Suprapubic skin (tissue), 4 donors: ENCODE measurements at places on chromosomes 7 and 10. TPM values are rescaled to one million over a fixed set of nuclear protein-coding genes. Genes with fewer than 3 reads are reported as not detected.

DNA sequence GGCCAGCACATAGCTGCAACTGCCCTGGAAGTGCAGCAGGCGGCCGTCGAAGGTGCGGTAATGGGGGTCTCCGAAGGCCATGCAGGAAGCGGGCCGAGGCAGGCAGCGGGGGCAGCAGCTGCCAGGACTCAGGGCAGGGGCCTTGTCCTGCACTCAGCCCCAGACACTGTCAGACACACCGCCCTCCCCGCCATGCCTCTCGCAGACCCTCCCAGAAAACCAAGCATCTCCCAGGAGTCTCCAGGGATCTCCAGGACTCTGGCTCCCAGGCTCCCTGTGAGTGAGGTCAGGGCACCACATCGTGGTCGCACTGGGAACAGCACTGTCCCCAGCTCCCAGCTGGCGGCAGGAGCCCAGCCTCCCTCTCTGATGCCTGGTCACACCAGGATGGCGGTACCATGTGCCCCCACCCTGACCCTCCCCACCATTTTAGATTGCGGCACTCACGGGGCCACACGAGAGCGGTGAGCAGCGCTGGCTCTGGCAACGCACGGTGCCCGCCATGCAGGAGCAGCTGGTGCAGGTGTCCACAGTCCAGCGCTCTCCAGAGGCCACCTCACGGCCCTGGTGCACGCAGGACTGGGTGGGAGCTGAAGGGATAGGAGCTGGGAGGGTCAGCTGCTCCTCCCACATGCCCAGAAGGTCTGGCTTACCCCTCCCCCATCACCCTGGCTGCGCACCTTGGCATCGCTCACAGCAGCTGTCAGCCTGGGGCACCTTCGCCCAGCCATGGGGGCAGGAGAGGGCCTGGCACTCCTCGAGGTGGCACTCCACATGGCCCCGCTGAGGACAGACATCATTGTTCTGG lies 17.5 kb downstream of the ATP6V1F start:
- DNase-seq: no peak

DNA sequence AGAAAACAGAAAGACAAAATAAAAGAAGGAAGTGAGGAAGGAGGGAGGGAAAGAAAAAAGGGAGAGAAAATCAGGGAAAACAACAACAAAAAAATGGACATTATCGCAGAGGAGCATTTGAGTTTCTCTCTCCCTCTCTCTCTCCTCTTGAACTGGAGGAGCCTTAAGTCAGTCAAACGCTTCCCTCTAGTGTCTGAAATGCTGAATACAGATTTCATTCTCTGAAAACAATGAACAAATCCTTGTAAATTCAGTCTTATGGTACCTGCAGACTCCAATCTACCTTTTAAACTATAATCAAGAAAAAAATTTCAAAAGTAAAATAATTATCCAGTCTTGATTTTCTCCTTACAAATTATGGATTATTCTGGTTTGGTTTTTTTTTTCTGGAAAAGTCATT lies 89.2 kb upstream of the PFKP start:
- no peak for DNase-seq

- no peak for DNase-seq
Measured at GRCh38 chr10:20888620-20889330, 8.3 kb downstream of the NEBL start.

GRCh38 chr10:72948762-72949161 lies 5.8 kb downstream of the PLA2G12B start:
- DNase-seq: no peak

The EBLN1 gene
- not detected for total RNA-seq

The MMD2 gene
- total RNA-seq: not detected

DNA sequence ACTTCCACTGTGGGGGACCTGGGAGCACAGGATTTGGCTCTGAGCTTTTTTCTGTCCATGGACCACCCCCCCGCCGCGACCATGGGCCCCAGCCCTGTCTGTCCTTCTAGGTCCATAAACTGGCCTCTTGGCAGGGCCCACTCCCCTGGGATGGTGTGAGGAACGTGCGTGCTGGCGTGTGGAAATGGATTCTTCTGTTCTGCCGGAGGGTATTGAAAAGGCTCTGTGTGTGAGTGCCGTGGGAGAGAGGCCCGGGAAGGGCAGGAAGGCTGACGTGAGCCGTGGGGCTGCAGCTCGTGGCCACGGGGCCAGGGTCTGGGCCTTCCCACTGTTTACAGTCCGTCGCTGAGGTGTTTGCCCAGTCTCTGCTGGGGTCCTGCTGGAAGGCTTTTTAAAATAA lies 123.7 kb downstream of the GRK5 start:
- no peak for DNase-seq

The CCL24 gene
- not detected for total RNA-seq

The RNF32 gene
- total RNA-seq: not detected

GRCh38 chr10:114539623-114540022 lies 118.5 kb downstream of the ABLIM1 start:
- DNase-seq: no peak

The INHBA gene
- total RNA-seq: 1.2 TPM

GRCh38 chr7:137681657-137682562 lies 164.9 kb downstream of the DGKI start:
- DNase-seq: no peak

- no peak for DNase-seq
Measured at GRCh38 chr7:31791881-31792280, 104.9 kb downstream of the PPP1R17 start.

DNA sequence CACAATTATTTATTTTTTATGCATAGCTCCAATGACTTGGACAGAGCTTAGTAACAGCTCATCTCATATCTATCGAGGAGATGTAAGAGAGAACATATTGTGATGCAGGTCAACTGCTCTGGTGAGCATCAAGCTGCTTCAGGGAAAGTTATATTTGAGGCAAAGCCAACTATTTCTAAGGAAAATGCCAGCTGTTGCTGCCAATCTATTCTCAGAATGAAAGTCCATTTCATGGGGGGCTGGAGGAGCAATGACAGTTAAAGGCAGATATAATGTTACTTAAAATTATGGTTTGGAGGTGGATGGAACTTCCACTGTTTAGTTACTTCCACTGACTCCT lies 424.8 kb downstream of the KIF20B start:
- DNase-seq: no peak

DNA sequence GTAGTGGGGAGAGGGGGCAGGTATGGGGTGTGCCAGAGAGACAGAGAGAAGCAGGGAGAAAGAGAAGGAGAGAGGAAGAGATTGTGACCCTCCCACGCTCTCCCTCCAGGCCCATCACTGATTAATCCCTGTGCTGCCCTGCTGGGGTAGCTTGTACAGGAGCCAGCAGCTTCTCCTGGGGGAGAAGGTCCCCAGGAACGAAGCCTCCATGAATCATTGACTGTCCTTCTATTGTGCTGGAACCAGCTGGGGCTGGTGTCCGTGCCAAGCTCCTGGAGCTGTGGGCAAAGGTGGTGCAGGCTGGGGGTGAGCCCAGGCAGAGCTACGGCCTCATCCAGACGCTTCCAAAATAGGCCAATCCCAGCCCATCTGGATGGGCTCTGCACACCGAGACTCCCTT lies 20.9 kb downstream of the AQP1 start:
- no peak for DNase-seq

- DNase-seq: no peak
Measured at GRCh38 chr7:7435978-7436377, 99.7 kb downstream of the COL28A1 start.

DNA sequence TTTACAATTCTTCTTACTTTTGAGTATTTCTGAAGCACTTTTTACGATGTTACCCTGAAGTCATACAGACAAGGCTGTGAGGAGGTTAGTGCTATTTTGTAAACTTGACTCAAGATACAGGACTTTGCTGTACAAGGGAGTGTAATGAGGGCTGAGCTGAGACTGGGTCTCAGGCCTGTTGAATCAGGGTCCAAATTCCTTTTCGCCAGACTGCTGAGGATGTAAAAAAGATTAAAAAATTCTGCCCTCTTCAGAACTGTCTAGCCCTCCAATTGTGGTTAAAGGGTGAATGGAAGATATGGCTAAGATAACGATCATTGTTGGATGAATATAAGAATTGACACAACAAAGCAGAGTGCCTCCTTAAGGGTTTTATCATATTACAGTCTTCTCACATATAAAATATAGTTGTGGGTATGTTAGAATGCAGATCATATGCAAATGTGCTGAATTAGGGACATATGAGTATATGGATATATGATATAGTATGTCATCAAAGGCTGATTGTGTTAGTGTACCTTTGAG lies 165.4 kb downstream of the SUGCT start:
- DNase-seq: no peak

The ITGA8 gene
- total RNA-seq: 1.9 TPM

The AGAP9 gene
- 13.8 TPM for total RNA-seq

DNA sequence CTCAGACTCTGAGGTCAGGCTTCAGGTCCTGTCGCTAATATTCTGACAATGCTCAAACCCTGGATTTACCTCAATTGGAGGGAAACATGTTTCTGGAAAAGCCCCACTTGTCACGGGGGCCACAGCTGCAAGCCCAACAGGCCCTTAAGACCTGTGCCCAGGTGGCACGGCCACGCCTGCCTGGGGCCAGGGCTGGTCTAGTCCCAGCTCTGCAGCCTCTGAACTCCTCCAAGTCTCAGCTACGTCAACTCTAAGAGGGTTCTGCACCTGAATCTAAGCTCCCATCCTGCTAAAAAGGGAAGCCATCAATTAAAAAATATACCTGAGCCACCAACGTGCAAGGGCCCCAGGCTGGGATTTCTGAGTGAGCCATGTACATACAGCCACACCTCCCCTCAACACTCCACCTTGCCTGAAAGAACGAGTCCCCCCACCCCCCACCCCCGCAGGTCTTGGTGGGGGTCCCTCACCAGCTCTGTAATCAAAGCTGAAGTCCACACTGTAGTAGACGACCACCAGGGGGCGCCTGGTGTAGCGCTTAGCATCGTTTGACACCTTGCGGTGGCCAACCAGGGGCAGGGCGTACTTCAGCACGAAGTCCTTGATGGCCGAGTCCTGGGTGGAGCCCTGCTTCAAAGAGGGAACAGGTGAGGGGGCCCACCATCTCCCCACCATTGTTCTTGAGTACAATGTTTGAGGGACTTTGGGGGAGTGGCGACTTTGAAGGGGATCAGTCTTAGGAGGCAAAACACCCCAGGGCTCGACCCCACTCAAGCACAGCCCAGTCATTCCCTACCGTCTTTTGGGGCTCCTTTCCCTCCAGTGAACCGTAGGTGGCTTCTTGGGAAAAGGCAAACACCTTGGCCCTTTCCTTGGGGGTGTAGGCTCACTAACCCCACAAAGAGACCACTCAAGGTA lies 22.6 kb downstream of the PDIA4 start:
- peak; percentile 91 for DNase-seq

The BTBD16 gene
- total RNA-seq: 10.2 TPM

DNA sequence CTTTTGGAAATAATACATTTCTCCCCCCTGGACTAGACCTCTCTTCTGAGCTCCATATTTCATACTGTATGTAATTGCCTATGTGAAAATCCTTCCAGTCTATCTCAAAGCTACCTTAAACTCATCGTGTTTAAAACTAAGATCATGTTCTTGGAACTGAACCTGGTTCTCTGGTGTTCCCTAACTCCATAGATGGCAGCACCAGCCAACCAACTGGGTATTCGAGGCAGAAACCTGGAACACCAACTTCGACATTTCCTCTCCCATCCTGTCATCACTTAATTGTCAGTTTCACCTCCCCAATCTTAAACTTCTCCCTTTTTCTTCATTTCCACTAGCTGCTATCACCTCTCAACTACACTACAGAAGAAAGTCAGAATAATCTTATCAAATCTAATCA lies 87.0 kb downstream of the ANKIB1 start:
- DNase-seq: no peak

- DNase-seq: no peak
Measured at GRCh38 chr7:155455132-155455693, 2.7 kb upstream of the EN2 start.
